Urothelium cell line (cell line): ENCODE measurements at places on chromosomes 16 and 17.

DNA sequence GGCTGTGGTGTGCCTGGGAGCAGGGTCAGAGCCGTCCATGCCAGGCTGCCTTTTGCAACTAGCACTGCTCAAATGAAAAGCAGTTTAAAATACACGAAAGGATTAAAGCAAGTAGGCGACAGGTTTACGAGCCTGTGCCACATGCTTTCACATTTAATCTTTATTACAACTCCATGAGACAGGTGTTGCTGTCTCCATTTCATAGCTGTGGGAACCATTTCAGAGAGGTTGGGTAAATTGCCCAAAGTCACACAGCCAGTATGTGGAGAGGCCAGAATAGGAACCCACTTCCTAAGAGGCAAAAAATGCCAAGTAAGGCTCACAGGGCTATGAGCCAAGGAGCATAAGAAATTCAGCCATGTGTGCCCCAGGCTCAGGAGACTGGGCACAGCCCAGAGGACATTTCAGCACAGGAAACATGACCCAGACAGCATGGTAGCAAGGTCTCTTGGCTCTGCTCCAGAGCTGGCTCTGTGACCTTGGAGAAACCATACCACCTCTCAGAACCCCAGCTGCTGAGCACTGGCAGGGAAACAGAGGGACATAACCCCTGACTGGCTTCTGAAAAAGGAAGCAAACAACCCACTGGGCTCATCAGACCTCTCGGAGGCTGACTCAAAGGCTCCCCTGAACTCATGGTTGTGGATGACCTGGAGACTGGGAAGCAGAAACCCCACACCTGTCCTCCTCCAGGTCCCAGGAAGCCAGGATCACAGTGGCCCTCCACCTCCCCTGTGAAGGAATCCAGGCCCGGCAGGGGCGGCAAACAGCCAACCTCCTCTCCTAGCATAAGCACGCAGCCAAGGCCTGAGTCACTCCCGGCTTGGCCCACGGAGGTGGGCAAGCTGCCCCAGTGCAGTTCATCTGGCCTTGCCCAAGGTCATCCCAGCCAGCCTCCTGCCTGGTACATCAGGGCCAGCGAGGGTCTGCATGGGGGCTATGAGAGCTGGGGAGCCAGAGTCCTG, 40.3 kb upstream of the MRPS23 start:
- peak; percentile 83 for DNase-seq

GRCh38 chr16:7318686-7319085, 14.0 kb upstream of the RBFOX1 start:
- no peak for DNase-seq

DNA sequence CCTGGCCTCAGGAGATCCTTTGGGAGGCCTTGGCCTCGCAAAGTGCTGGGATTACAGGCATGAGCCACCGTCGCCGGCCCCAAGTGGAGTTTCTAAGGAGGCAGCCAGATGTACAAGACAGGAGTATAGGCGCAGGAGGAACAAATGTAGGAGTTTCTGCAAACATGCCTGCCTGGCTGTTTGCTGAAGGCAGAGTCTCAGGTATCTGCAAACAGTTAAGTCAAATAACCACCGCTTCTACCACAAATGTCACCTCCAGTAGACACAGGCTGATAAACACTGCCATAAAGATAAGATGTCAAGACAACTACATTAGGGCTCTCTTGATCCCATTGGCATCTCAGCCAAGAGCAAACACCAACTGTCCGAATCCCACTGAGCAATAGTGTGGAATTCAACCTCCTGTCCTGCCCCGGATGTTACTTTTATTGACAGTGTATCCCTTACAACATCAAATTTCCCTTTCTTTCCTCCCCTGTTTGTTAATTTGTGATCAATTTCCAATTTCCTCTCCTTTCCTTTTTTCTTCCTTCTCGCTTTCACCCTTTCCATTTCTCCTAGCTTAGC, 5.6 kb upstream of the COG1 start:
- no peak for DNase-seq

GRCh38 chr16:84979516-84979915, 31.8 kb downstream of the ZDHHC7 start:
- DNase-seq: no peak

- peak; percentile 29 for DNase-seq
Measured at GRCh38 chr17:35865412-35866340, 3.0 kb downstream of the HEATR9 start.

GRCh38 chr16:79625738-79626137, 25.2 kb upstream of the MAF start:
- no peak for DNase-seq

- no peak for DNase-seq
Measured at GRCh38 chr16:23223368-23223767, 40.8 kb downstream of the SCNN1G start.

GRCh38 chr17:40071313-40072039, 8.7 kb downstream of the THRA start:
- no peak for DNase-seq
